ENCODE measurements at places on chromosomes 6 and 20. TPM values are rescaled to one million over a fixed set of nuclear protein-coding genes. Genes with fewer than 3 reads are reported as not detected.

BCAS1 gene
- 42.4 TPM for total RNA-seq

ABHD16B gene
- total RNA-seq, result not detected

AKAP12 gene
- total RNA-seq, result 1.4 TPM

CPNE5 gene
- not detected for total RNA-seq

DNA sequence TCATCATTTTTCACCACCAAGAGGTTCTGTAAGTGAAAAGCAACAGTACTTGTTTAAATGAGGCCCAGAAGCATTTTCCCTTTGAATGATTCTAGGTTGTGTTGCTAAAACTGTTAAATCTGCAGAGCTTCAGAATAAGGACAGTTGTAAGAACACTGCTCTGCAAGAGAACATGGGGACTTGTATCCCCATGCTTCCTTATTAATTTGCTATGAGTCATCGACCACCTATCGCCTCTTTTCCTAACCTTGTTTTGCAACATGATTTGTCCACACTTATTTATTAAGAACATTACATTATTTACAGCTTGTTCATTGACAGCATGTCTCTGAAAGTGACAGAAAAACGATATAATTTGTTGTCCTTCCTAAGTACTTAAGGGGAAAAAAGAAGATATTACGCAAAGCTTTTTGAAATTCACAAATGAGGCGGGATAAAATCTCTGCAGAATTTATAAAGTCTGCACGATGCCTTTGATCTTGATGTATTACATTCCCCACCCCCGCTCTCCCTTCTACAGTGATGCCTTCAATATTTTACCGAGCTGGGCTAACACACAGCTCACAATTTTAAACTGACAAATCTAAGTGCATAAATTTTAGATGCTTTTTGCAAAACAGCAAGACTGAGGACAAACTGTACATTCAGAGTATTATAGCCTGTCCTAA is 220.0 kb upstream of the SPTLC3 start:
- no peak for DNase-seq

- no peak for DNase-seq
Observed at GRCh38 chr20:34045294-34045693, 51.6 kb downstream of the RALY start.

GRCh38 chr6:151299011-151299410 is 59.2 kb downstream of the AKAP12 start:
- DNase-seq, result no peak

All from HT-29 (cell line).